Muscle of back (tissue), 13 donors: ENCODE measurements at places on chromosomes 7 and 10.

DNA sequence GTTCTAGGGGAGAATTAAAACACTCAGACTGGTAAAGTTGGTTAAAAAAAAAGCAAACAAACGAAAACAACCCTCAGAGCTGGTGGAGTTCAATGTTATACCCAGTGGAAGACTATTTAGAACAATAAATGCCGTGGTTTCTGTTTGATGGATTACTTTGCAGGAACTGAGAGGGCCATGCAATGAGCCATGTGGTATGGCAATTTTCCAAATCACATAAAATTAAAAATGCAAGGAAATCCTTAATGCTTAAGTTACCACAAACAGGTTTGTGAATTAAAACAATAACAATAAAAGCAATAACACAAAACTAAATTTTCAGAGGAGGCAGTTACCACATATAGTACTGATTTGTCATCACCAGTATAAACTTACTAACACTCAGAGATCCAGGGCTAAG lies 96.9 kb downstream of the RTKN2 start:
- no peak for DNase-seq

DNA sequence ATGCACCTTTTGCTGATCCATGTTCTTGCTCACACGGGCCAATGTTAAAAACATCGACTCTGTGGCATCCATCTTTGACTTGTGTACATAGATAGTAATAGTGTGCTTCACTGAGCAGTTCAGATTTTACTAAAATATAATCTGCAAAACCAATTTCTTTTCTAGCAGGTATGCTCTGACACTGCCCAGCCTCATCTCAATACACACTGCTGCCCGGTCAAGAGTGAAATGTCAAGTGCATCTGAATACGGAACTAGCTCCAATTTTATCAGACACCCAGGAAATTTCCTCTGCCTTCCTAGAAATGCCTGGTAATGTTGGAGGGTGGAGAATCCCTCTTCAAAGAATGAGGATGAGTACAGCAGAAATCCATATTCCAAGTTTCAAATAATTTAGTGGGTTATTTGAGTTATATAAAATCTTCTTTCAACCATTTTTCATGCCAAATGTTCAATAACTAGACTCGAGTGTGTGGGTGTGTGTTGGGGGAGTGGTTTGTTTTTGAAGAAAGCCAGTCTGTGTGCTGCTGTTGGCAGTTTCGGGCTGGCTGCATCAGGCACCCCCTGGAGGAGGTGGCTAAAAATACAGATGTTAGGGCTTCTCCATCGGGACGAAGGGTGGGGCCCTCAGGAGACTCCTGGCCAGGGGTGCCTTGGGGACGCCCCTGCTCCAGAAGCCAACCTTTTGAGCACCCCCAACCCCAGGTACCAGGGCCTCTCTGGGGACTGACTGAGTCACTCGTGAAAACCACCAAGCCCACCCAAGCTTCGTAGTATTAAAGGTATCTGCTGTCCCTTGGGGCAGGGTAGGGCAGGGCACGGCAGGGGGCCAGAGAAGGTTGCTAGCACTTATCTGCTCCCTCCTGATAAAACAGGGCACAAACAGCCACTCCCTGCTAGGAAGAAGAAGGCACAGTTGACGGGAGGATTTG lies 15.4 kb downstream of the CTBP2 start:
- DNase-seq, result no peak

DNA sequence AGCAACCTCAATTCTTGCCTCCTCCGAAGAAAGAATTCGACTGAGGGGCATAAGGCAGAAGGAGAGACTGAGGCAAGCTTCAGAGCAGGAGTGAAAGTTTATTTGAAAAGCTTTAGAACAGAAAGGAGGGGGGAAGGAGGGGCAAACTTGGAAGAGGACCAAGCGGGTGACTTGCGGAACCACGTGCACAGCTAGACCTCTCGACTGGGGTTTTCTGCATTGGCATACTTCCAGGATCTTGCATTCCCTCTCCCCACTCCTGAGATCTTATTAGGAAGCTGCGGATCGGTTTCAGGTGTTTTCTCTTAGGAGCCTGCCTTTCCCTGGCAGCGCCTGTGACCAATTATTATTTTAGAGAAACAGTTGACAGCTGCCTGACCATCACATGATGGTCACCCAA lies 20.3 kb upstream of the CPXM2 start:
- no peak for DNase-seq

DNA sequence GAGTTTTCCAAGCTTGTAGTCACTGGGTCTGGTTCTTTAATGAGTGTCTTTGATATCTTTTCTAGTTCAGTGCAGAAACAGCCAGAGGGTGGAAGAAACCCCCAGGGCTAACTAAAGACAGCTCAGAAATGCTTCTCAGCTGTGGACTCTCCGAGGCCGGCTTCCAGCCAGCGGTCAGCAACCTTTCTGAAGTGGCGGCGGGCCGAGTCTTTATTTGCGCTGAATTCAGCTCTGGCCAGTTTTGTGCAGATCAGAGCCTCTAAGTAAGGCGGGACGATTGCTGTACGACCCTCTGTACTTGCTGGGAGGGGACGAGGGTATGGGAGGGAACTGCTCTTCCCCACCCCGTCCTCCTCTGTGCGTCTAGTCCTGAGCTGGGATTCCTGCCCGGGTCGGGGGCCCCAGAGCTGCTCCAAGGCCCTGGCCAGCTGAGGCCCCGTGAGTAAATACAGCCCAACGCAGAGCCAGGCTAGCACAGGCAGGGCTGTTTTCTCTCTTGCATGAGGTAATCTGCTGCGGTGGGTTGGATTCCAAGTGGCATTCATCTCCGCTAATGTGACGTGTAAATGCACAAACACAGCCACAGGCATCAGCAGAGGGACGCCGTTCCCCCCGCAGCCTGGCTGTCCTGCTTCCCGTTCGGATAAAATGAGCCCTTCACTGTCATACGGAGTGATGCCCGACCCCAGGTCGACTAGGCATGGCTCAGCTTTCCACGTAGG lies 159.8 kb downstream of the PIP4K2A start:
- peak; percentile 82 for DNase-seq

DNA sequence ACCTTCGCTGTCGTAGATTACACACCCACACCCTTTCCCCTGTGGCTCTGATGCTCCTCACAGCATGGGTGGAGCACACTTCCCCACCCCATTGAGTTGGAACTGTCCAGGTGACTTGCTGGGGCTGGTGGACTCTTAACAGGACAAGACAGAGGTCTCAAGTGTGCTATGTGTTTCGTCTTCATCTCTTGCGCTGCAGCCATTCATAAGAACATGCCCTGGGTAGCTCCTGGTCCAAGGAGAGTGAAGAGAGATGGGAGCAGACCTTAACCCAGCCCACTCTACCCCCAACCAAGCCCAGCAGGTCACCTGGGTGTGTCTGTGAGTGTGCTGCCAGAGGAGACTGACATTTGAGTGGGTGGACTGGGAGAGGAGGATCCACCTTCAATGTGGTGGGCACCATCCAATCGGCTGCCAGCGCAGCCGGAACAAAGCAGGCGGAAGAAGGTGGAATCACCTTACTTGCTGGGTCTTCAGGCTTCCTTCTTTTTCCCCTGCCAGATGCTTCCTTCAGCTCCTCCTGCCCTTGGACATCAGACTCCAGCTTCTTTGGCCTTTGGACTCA lies 112.4 kb downstream of the HTR5A start:
- DNase-seq, result no peak

- no peak for DNase-seq
These were observed 47.7 kb upstream of the TRIM8 start for GRCh38 chr10:102596506-102596971.

- DNase-seq, result peak; percentile 8
These were observed 164.4 kb downstream of the GLRX3 start for GRCh38 chr10:130300608-130301020.

GRCh38 chr7:122709930-122710646 lies 7.4 kb upstream of the RNF148 start:
- no peak for DNase-seq

DNA sequence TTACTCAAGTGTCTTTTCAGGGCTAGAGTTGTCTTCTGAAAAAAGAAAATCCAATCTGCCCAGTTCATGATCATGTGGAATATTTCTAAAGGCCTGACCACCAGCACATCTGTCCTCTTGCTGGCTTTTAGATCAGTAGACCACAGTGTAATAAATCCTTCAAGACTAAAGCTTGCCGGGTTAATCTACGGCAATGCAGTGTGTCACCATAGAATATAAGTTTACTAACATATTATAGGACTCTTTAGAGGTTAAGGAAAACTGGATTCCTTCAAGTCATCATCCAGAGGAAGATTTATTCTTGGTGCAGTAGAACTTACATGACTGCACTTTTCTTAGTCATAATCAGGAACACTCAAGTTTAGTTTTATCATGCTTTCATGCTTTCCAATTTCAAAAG lies 349.5 kb downstream of the SEMA3D start:
- DNase-seq, result no peak
